ENCODE measurements at places on chromosomes 2 and 18.

DNA sequence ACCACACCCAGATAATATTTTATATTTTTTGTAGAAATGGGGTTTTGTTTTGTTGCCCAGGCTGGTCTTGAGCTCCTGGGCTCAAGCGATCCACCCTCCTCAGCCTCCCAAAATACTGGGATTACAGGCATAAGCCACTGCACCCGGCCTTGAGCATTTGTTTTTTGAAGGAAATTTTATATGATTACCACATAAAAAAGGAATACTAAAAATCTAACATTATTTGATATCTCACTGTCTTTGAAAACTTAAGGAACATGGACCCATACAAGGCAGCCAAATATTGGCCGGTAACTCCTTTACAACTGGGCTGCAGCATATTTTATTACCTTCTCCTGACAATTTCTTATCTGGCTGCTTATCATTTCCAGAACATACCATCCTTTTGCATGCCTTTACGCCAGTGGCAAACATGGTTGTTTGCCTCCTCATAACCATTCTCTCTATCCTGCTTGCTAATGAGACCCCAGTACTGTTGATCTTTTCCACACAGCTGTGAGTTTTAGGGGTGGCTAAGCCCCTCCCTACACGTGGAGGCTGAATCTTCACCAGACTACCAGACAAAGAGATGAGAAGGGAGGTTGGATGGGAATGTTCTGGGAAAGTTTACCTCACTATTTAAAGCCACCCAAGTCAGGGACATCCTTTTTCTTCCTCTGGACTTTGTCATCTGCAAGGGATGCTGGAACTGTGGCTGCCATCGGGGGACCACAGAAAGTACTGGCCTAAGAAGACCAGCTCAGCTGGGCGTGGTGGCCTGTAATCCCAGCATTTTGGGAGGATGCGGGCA lies 157.5 kb downstream of the TGIF1 start:
- DNase-seq = no peak

DNA sequence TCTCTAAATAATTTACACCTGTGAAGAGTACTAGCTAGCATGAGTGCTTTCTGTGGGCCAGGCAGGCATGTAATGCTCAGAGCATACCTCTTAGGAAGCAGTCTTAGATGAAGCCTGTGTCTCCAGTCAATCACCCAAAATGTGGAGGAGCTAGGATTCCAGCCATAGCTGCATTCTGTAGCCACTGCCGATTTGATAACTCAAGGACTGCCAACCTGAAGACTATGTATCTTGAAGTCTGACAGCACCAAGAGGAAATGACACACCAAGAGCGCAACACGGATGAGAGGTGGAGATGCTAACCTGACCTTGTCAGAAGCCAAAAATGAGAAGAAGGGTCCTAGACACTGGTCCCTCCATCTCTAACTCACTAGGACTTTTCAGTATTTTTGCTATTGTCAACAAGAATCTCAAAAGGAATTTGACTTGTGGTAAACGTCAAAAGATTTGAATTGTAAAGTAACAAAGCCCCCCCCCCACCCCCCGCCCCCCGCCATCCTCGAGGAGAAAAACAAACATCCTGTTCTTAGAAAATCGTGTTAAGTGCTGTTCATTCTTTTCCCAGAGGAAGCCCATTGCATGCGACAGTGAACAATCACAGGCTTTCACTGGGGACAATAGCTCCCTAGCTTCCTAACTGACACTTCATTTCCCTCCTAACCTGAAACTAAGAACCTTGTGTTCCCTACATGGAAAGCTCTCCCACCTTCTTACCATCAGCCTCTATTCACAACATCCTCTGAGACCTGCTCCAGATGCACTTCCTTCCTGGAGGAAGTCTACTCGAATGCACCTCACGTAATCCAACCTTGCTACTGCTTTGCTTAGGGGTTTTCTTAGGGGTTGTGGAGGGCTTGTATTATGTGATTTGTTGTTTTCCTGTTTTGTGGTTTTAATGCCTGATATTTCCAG lies 14.7 kb downstream of the CDC42EP3 start:
- DNase-seq = no peak

- peak; percentile 60 for DNase-seq
These were observed 64.0 kb downstream of the MBP start for GRCh38 chr18:77068321-77069312.

DNA sequence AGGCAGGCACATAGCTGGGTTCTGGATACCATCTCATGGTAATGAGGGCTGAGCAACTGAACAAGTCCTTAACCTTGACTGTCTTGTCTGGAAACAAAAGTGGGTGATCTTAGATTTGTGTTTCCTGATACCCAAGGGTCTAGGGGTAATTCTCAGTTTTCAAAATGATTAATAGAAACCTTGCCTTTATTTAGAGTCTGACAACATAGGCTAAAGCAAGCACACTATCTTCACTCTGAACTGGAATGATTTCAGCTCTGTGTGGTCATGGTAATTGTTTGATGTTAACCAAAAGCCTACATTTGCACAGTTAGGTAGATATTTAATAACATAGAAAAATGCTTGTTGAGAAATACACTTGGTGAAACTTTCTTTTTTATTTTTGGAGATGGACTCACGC lies 6.8 kb upstream of the LAMA3 start:
- DNase-seq = no peak

DNA sequence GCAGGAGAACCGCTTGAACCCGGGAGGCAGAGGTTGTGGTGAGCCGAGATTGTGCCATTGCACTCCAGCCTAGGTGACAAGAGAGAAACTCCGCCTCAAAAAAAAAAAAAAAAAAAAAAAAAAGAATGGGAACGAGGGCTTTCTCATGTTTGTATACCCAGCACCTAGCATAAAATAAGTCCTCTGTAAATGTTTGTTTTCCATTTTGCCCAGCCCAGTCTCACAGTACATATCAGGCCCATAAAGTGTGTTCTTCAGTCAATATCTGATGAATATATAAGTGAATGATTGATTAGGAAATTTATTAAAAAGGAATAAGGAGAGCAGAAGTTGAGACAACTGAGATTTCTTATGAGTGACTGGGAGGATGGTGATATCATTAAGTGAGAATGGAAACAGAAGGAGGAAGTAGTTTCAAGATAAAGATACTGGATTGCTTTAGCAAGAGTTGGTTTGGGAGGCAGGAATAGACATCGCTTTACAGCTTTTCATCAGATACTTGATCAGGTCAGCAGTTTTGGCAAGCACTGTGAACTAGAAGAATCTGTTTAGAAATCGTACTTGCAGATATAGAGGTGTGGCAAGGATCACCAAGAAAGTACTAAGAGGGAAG lies 327.5 kb downstream of the KIAA1328 start:
- no peak for DNase-seq

DNA sequence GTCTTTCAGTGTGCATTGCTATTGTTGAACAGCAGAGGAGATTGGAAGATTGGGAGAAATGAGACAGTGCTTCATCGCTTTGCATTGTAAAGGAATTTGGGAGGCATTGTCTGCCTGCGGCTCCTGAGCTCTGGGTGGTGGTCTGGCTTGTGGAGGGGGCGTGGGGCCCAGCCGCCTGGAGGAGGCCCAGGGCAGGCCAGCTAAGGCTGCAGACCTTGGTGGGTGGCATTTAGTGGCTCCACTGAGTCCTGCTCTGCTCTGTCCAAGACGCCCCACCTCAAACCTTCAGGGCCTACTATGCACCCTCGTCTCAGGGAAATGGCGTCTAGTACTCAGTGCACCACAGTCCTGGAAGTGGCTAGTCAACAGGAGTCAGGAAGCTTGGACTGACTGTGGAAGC lies 5.7 kb upstream of the HS1BP3 start:
- no peak for DNase-seq

GRCh38 chr2:116200086-116200485 lies 1614.4 kb upstream of the DDX18 start:
- DNase-seq = no peak

- peak; percentile 9 for DNase-seq
These were observed 374.3 kb downstream of the SOCS6 start for GRCh38 chr18:70663141-70663540.

DNA sequence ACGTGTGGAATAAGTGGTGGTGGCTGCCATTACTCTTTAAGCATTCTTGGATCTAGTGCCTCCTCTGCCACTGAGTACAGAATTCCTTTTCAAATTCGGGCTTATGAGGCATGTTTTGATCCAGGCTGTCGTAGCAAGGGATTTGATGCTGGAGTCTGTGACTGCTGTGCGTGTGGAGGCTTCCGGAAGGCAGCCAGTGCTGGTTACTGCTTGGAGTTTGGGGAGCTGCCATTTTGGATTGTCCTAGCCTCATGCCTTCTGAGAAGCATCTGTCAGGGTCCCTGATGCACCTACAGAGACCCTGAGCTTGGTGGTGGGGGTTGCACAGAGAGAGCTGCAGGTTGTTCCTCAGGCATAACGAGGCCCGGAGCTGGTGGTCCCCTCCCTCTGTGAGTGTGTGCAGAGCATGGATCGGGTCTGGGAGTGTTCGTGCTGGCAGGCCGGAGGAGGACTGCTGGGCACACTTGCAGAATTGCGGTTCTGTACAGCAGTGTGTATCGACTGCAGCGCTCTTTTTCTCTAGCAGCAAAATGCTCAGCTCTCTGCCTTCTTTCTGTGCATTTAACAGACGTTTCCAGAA lies 7.7 kb downstream of the HPCAL1 start:
- no peak for DNase-seq

DNA sequence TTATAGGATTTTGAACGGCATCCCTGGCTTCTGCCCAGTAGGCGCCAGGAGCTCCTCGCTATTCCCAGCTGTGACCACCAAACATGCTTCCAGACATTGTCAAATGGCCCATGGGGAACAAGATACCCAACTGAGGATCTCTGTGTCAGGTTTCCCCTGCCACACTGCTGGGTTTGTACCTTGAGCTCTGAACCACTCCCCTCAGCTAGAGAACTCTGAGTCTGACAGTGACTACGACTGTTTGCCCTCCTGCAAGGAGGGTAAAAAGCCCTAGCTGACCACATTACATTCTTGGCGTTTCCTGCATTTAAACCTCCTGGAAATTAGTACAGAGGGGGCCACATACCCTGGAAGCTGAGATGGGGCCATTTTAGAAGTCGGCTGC lies 12.4 kb downstream of the LRRFIP1 start:
- DNase-seq = no peak

GRCh38 chr2:29810956-29811355 lies 110.4 kb downstream of the ALK start:
- no peak for DNase-seq

DNA sequence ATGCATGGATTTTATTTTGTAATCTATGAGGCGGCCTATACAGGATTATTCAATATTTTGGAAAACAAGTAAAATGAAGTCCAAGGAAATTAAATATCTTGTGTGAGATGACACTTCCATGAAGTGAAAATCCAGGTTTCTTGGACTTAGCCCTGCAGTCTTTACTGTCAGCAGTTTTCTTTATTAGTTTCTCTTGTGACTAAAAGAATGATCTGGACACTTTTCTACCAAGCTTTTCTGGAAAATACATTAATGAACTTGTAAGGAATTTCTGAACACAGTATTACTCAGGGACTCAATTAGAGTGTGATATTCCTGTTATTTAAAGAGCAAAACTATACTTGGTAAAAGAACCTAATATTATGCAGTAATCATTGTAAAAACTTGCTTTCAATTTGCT lies 610.4 kb upstream of the SLC8A1 start:
- no peak for DNase-seq

Measured in cardiac fibroblast (primary cell).